ENCODE measurements at places on chromosomes 3 and 15.

GRCh38 chr15:31953478-31953877 lies 76.8 kb upstream of the CHRNA7 start:
- no peak for DNase-seq

- no peak for DNase-seq
Observed at GRCh38 chr15:35874260-35874905, 328.4 kb upstream of the DPH6 start.

- DNase-seq = peak; percentile 33
Observed at GRCh38 chr15:69031013-69032001, 16.8 kb downstream of the NOX5 start.

GRCh38 chr3:123147754-123148535 lies 53.8 kb upstream of the SEC22A start:
- no peak for DNase-seq

GRCh38 chr15:50883903-50884302 lies 24.6 kb upstream of the AP4E1 start:
- no peak for DNase-seq

GRCh38 chr15:95503640-95504225 lies 826.8 kb upstream of the NR2F2 start:
- DNase-seq = no peak

GRCh38 chr15:43913026-43913780 lies 86.4 kb downstream of the WDR76 start:
- DNase-seq = no peak

DNA sequence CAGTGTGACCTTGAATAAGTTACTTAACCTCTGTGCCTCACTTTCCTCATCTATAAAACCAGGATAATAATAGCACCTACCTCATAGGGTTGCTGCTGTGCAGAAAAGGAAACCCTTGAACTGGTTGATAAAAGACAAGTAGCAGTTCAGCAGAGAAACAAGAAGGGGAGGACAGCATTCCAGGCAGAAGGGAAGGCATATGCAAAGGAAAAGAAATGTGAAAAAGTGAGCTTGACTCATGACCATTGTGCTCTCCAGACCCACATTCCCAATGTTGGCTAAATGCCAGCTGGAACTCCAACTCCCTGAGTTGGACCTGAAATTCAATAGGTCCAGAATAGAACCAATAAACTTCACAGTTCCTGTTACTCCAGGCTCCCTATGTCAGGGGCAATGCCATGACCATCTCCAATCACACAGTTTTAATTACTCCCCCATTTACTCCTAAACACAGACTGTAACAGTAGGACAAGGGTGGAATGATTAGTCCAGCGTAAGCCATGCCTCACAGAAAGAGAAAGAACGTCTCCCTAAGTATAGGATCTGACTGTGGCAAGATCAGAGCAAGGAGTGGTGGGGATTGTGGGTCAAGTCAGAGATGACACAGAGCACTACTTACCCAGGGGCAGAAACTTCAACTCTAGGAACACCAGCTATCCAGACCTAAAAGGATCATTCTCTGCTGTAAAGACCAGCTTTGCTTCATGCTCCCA lies 26.9 kb downstream of the PRKAR2A start:
- no peak for DNase-seq

- DNase-seq = no peak
Observed at GRCh38 chr3:182596676-182597410, 196.5 kb upstream of the ATP11B start.

DNA sequence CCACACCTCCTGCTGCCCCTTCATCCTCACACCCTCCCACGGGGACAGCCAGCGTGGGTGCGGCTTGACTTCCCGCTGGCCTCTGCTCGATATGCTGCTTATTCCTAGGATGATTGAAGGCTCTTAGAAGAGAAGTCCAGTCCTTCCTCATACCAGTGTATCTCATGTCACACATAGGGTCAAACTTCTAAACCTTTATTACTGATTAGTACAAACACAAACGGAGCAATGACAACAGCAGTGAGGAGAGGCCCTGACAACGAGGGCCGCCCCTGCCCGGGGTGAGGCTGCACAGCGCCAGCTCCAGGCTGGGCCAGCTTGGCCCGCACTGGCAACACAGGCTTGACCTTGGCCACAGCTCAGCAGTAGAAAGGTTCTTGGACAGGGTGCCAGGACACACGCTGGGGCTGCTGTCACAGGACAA lies 3.7 kb downstream of the CIB1 start:
- peak; percentile 46 for DNase-seq

DNA sequence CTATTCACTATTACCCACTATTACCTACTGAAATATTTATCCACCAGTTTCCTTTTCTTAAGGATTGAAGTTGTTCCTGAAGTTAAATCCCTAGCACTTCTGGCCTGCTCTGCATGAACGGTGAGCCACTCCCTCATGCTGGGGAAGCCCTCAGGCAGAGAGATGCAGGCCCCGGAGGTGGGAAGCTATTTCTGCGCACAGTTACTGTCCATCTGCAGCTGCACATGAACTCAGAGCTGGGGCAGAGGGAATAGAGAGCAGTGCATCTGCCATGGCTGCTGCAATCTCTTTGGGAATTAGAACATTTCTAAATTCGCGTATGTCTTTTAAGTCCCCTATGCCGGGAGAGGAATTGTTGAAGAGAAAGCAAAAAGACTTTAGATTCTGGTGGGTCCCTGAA lies 6.3 kb upstream of the GALNT15 start:
- DNase-seq = no peak

GRCh38 chr3:94587291-94587690 lies 524.4 kb downstream of the NSUN3 start:
- DNase-seq = no peak

GRCh38 chr3:46500656-46501635 lies 3.2 kb downstream of the RTP3 start:
- no peak for DNase-seq

GRCh38 chr15:74828835-74829234 lies 2.4 kb downstream of the CPLX3 start:
- DNase-seq = no peak

DNA sequence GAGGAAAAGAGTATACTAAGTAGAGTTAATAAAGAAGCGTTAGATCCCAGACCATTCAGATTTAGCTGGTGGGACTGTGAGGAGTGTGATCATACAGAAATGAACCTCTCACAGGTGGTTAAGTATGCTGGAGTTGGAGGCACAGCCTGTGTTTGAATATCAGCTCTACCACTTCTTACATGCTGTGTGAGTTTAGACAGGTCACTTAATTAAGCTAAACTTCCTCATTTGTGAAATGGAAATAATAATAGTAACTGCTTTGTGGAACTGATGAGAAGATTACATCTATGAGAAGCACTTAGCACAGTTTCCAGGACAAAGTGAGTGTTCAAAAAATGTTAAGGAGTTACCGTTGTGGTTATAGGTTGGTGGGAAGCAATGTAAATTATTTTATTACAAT lies 8.4 kb downstream of the ACP3 start:
- no peak for DNase-seq

DNA sequence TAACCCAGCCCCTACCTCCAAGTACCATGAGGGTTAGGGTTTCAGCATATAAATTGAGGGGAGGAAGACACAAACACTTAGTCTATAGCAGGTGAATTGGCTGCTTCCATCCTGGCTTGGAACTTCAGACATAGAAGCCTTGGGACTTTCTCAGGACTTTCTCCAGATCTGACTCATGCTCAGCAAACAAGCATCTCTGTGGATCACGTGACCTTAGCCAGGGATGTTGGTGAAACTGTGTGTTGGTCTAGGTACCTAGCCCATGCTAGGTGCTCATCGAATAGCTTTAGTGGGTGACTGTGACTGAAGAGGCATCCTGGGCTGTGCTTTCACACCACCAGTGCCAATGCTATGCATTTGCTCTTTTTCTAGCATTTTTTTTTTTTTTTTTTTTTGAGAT lies 58.9 kb downstream of the CD47 start:
- no peak for DNase-seq

GRCh38 chr3:69240651-69241568 lies 118.5 kb upstream of the LMOD3 start:
- no peak for DNase-seq

GRCh38 chr15:38149315-38149714 lies 103.3 kb upstream of the SPRED1 start:
- DNase-seq = no peak

DNA sequence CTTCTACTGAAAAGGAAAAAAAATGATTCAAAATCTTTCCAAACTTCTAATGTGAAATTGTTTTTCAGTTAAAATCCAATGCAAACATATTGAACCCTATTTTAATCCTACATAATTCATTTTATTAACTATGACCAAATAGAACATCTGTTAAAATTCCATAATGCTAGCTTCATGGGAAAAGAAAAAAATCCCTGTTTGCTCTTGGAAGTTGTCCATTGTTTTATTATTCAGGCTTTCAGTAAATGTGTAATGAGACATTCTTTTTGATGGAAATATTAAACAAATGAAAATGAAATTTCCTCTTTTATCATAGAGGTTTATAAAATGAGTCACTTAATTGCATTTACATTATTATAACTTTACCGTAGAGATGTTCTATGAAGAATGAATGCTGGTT lies 49.5 kb downstream of the SLC25A26 start:
- DNase-seq = no peak

GRCh38 chr3:113714702-113715101 lies 18.3 kb upstream of the USF3 start:
- no peak for DNase-seq

DNA sequence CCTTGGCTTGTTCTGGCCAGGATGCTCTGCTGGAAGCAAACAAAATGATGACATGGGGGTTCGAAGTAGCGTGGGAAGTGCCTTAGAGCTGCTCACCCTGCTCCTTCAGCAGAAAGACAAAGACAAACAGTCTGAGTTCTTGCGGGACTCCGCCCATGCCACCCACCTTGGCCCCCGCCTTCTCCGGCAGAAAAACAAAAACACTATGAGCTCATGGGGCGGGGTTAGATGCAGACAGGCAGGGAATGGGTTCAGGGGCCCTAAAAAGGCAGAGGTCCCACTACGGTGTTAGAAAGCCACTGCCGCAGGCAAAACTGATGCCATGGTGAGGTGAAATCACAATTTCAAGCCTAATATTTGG lies 9.7 kb upstream of the NCKIPSD start:
- DNase-seq = peak; percentile 82

DNA sequence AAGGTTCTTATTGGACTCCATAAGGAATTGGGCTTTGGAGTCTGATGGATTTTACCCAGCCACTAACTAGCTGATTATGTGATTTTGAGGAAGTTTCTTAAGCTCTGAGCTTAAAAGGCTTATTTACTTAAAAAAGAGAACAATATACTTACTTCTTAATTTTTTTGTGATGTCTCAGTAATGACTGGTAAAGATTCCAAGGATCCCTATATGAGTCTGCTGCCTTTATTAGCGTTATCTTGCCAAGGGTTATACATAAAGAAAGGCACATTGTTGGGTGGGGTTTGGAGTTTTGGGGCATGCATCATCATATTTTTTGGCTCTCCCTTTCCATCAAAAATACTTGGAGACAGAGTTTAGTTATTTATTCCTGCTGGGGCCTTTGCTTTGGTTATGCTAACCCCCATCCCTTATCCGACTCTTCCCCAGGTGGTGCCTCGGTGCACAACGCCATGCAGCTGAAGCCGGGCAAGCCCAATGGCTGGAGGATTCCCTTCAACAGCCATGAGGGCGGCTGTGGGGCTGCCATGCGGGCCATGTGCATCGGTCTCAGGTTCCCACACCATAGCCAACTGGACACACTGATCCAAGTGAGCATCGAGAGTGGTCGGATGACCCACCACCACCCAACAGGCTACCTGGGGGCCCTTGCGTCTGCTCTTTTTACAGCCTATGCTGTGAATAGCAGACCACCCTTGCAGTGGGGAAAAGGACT lies 6.7 kb downstream of the ADPRH start:
- no peak for DNase-seq

- no peak for DNase-seq
Observed at GRCh38 chr3:41115069-41115468, 84.2 kb upstream of the CTNNB1 start.

- DNase-seq = peak; percentile 63
Observed at GRCh38 chr3:120615847-120616609, 19.9 kb downstream of the NDUFB4 start.

DNA sequence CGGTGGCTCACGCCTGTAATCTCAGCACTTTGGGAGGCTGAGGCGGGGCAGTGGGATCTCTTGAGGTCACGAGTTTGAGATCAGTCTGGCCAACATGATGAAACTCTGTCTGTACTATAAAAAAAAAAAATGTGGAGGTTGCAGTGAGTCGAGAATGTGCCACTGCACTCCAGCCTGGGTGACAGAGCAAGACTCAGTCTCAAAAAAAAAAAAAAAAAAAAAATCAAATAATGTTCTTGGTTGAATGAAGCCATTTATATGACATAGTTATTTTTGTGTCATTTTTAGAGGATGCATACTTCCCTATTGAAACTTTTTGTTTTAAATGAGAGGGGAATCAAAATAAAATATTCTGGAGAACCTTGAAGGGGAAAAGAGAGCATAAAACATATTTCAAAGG lies 3.1 kb downstream of the HMCES start:
- DNase-seq = no peak

DNA sequence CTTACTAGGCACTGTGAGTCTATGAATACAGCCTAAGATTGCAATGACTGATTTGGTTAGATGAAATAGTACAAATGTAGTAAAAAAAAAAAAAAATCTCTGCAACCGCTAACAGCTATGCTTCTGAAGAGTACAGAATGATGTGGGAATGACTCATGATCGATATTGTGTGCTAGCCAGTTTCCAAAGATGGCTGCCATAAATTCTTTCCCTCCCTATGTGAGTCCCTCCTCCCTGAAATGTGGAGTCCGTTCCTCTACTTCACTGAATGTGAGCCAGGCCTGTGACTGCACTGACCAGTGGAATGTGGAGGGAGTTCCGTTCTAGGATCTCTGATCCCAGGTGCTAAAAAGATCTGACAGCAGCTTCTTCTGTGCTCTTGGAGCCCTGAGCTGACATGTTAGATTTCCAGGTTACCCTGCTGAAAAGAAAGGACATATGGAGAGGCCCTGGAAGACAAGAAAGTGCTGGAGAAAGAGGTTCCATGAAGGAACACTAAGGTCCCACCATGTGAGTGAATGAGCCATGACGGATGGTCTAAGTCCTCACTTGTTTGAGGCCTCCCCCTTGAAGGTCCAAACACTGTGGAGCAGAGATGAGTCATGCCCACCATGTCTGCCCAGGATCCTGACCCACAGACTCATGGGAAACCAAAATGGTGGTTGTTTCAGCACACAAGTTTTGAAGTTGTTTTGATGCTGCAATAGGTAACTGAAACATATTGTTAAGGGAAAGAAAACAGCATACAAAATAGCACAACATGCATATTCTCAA lies 46.3 kb downstream of the DGKG start:
- no peak for DNase-seq

GRCh38 chr3:104947943-104948342 lies 418.8 kb upstream of the ALCAM start:
- DNase-seq = no peak

GRCh38 chr3:44424758-44425157 lies 52.7 kb downstream of the ZNF445 start:
- DNase-seq = no peak

GRCh38 chr15:60612400-60613048 lies 133.6 kb upstream of the ICE2 start:
- no peak for DNase-seq

All from psoas muscle (tissue), 8 donors.